AG04450 (cell line): ENCODE measurements at places on chromosomes 2 and 18.

GRCh38 chr2:20530520-20530919 is 83.6 kb downstream of the RHOB start:
- DNase-seq, result no peak

GRCh38 chr2:105896765-105897163 is 152.1 kb downstream of the NCK2 start:
- no peak for DNase-seq

DNA sequence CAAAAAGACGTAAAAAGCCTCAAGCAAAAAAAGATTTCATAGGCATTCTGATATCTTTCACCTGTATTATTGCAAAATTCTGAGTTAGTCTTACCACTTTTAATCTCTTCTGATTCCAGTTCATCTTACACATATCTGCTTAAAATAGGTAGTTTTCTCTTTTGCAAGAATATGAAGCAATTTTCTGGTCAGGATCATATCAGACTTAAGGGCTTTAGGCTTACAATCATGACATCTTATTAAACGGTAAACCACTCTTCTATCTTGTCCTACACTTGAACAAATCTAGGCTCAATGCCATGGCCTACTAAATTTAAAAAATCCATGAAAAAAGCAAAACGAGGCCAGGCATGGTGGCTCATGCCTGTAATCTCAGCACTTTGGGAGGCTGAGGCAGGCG is 50.1 kb upstream of the GAREM1 start:
- DNase-seq, result no peak

- no peak for DNase-seq
These were observed 207.4 kb upstream of the NRP2 start for GRCh38 chr2:205474741-205475415.

DNA sequence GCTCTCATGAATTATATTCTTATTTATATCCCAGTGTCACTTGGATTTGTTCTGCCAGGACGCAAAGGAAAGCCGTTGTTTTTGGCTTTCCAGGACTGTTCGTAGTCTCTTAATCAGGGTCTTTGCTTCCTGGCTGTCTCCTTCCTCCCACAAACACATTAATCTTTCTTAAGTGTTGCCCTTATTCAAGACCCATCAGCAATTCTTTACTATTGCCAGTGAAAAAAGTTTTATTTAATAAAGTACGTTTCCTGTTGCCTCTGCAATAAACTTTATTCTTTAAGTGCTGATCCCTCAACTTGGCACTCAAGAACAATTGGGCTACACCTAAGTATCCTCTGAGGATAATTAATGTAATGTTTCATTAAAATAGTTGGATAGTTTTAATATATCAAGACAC is 68.3 kb upstream of the CYP20A1 start:
- DNase-seq, result no peak

GRCh38 chr2:171824086-171824485 is 70.0 kb downstream of the SLC25A12 start:
- no peak for DNase-seq

GRCh38 chr2:227739351-227739750 is 6.3 kb upstream of the SCYGR8 start:
- DNase-seq, result no peak

- no peak for DNase-seq
These were observed 1.5 kb downstream of the GDF7 start for GRCh38 chr2:20668451-20668850.

GRCh38 chr2:28201671-28202180 is 190.9 kb upstream of the FOSL2 start:
- no peak for DNase-seq

DNA sequence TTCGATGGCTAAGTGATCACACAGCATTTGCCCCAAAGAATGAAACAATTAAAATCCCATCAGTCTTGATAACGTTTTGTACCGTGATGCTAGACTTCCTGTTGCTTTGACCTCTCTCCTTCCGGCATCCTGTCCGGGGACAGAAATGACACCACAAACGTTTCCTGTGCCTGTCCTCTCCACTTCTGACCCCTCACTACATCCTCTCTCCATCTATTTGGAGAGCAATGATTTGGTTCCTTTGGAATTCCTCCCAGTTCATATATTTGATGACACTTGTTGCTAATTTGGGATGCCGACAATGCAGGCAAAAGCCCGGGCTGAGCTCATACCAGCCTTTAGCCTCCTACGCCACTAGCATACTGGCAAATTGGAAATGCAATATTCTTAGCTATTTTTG is 151.2 kb upstream of the CCDC68 start:
- no peak for DNase-seq

- no peak for DNase-seq
These were observed 69.2 kb upstream of the EPHA4 start for GRCh38 chr2:221641181-221641871.

GRCh38 chr18:55214534-55214933 is 255.3 kb upstream of the CCDC68 start:
- DNase-seq, result no peak
